Stimulated activated CD4-positive, alpha-beta T cell treated with anti-CD3 and anti-CD28 coated beads, Interleukin-4, amount 100 ng/mL, for 4 hours (primary cell): ENCODE measurements at places on chromosomes 5 and 9.

- DNase-seq: no peak
Observed at GRCh38 chr5:73256462-73256861, 83.5 kb downstream of the TMEM174 start.

GRCh38 chr5:177520916-177521513 is 4.3 kb upstream of the DDX41 start:
- DNase-seq: no peak

DNA sequence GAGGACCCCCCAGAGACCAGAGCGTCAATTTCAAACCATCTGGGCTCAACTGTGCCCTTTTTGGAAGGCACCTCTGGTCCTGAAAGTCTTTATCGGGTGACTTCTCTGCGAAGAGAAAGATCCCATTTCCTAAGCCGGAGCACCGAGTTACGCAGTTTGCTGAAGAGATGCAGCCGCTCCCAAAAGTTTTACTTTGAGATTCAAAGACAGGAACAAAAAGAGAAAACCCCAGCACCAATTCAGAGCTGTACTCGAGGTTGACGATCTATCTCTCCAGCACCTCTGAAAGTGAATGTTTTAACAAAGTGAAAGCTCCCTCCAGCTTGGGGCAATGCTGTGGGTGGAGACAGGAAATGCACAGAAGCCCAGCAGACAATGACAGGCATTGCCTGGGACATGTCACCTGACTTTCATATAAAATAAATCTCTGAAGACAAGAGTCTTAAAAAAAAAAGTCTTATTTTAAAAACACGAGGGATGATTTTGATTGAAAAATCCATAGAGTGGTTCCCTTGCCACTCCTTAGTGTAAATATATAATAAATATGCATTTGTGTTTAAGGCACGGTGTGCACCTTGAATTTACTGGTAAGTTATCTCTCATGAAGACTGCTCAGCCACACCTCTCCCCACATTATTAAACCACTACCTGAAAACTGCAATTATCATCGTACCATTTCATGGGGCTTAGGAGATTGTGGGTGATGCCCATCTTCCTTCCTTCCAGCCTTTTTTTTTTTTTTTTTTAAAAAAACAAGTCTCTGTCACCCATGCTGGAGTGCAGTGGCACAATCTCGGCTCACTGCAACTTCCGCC is 79.9 kb downstream of the FNBP1 start:
- DNase-seq: peak; percentile 80

- no peak for DNase-seq
Observed at GRCh38 chr9:19283072-19283710, 52.7 kb downstream of the DENND4C start.

DNA sequence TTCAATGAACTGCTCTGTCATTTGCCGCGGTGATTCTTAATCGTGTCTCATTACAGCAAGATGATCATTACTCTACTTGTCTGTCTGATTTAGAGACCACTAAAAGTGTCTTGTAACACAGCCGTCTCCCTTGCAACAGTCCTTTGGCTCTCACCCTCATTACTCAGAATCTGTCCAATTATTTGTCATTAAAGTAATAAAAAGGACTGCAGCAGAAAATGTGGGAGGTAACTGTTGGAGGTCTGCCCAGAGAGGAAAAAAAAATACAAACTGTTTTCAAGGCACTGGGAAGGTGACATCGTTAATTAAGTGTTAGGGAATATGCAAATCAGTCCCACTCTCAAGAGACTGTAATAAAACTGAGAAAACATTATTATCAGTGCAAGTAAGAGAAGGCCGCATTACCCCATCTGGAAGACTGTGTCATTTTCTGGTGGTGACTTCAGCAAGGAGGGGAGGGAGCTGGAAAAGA is 281.0 kb downstream of the RASEF start:
- no peak for DNase-seq

- no peak for DNase-seq
Observed at GRCh38 chr5:28542987-28543386, 1504.6 kb upstream of the CDH9 start.

DNA sequence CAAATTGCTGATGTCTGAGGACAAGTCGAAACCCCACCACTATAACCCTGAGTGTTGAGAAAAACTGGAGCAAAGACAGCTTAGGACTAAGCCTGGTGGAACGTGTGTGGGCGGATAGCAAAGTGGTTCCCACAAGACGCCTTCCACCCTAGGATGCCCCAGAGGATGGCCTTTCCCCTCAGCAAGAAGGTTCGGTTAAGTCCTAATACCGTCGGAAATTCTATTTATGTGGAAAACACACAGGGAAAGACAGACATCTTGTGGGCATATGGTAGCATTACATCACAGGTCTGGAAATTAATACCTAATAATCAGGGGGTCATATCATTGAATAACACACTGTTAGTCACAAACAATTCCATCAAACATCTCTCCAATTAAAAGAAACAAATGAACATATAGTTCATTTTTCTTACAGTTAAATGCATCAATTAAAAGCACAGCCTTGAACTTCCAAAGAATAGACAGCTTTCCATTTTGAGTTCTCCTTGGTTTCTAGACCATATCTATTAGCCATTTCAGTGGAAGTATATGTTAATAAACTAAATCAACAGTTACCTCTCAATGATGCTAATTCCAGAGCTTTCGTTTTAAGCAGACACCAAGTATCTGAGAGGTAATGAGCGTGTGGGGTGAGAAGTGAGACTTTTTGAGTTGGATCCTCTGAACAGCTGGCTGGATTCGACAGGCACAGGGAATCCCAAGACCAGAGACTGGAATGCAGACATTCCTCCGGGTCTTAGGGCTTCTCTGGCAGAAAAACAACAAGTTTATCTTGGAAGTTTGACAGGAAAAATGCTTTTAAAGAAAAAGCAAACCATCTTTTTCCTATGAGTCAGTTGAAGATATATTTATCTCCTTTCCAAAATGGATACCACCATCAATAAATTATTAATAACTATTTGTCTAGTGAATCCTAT is 2.9 kb upstream of the ICE1 start:
- DNase-seq: no peak

DNA sequence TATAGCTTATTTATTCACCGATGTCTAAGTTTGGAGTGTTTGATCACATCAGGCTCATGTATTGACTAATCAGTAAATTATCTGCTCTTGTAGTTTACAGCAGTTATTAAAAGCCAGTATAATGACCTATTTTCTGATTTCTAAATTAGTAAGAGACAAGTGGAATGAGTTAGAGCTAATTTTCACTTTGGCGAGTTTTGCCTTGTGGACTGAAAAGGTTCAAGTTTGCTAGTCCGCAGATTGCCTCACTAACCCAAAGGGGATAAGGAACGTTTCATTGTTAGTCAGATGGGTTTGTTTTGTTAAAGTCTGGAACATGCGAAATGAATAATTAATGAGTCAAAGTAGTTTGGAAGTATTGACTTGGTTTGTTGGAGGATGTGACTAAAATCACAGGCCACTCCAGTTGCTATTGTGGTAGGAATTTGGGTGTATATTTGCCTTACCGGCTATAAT is 40.1 kb downstream of the SMARCA2 start:
- DNase-seq: no peak

- DNase-seq: no peak
Observed at GRCh38 chr5:67178085-67178484, 18.5 kb downstream of the CD180 start.

GRCh38 chr9:98091735-98092612 is 27.0 kb downstream of the TRIM14 start:
- DNase-seq: no peak

DNA sequence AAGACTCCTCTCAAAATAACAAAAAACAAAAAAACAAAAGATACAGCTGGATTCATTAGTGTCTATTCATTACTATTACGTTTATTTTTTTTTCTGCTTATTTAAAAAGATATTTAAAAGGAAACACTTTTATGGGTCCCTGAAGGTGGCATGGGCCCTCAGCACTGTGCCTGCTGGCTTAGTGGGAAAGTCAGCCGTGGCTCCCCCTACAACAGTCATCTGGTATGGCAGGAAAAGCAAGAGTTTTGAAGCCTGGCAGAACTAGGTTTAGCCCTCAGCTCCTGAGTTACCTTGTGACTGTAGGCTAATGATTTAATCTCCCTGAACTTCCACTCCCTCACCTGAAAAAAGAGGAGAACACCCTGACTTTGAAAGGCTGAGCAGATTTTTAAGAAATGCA is 135.6 kb downstream of the GOLPH3 start:
- no peak for DNase-seq

GRCh38 chr5:171825051-171825450 is 39.4 kb downstream of the SMIM23 start:
- DNase-seq: no peak

GRCh38 chr5:154755361-154756008 is at the start of gene LARP1:
Gene LARP1, plus strand, starts transcription at chr5:154755377. Its CDS starts 381 bp downstream, at chr5:154755758.
- DNase-seq: peak; percentile 37

- no peak for DNase-seq
Observed at GRCh38 chr9:97908705-97909104, 13.6 kb downstream of the TRMO start.

DNA sequence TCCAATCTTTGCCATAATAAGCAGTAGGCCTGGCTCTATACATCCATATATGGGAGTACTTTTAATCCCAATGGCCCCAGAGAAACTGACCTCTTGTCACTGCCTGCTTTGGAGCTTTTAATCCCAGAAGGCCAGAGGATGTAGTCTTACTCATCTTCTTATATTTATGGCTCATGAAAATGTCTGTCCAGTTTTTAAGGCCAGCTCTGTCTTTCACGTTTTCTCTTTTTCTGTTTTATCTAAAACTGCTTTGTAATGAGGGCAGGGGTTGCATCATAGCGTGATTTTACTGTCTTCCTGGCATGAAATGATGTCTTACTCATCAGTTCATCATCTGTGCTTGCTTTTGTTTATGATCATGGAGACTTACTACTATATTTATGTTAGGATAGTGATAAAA is 1094.9 kb downstream of the MAT2B start:
- no peak for DNase-seq

DNA sequence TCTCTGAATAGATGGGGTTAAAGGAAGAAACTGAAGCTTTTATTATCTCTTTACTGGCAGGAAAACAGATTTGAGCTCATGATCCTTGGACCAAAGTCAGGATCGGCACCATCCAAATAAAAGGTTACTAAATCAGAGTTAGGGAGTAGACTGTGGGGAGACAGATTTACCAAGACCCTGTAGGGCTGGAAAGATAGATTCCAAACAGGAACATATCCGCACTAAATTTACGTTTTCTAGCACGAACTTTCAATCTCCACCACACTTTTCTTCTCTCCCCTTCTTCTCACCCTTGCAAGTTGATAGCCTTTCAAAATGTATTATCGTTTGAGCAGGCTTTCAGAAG is 120.0 kb upstream of the HMHB1 start:
- DNase-seq: no peak

GRCh38 chr9:89680547-89681467 is 76.0 kb downstream of the GADD45G start:
- DNase-seq: no peak

- DNase-seq: peak; percentile 70
Observed at GRCh38 chr5:177426566-177427210, at the start of gene GRK6. Gene GRK6, plus strand, starts transcription at chr5:177426676. Its CDS starts 170 bp downstream, at chr5:177426846.

GRCh38 chr5:87004101-87004500 is 263.6 kb upstream of the RASA1 start:
- no peak for DNase-seq

DNA sequence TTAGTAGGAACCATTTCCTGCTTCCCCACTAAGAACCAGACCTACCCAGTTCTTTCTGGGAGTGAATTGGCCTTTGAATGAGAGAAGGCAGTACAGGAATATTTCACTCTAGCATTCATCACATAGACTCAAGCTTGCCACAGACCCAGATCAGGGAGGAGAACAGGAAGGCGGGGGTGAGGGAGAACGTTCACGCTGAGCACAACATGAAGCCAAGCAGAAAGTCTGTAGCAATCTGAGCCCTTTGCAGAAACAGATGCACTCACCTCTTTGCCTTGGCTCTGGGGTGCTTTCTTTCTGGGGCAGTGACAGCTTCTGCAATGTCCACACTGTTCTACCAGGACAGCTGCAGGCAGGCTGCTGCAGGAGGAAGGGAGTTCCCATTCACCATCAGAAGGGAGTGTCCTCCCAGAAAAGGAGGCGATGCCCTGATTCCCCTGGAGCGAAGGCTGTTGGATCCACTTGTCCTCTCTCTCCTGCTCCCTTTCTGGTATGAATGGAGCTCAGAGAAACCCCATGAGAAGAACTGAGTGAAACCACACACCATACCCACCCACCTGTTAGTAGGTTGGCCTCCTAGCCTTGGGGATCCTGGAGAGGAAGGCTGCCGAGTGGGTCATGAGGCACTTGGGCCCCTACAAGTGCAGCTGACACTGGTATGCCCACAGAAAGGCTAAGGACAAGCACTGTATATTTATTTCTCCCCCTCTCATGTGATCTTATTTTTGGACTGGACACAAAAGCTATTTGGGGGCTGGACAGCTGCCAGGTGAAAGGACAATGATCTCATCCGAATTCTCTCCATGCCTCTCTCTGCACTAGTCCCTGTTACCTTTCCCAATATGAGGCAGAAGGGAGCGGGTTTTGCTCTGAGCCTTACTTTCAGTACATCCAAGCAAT is 11.7 kb upstream of the FGF1 start:
- DNase-seq: no peak

GRCh38 chr5:107213025-107213424 is 457.7 kb downstream of the EFNA5 start:
- no peak for DNase-seq

- no peak for DNase-seq
Observed at GRCh38 chr5:16489322-16489791, 23.8 kb upstream of the ZNF622 start.

DNA sequence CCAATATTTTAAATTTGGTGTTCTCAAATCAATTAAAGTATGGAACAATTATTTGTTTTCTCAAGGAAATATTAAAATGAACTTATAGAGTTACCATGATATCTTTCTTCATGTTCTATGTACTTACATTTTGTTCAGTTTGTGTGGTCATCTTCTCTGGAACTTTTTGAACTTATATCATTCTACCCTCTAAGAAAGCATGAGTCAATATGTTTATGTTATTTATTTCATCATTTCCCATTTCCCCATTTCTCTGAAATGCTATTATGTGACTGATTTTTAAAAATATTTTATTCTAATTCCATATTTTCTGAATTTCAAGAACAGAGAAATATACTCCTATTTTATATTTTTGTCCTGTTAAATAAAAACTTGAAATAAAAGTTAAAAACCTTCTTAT is 123.5 kb upstream of the ACOT12 start:
- no peak for DNase-seq

GRCh38 chr9:137705906-137706305 is 87.1 kb downstream of the EHMT1 start:
- no peak for DNase-seq
